ENCODE measurements at places on chromosomes 6 and 20.

GRCh38 chr20:19745584-19745983 is 12.5 kb upstream of the RIN2 start:
- DNase-seq = no peak

- peak; percentile 77 for DNase-seq
These were observed 5.3 kb upstream of the FOXC1 start for GRCh38 chr6:1604158-1605003.

- no peak for DNase-seq
These were observed 54.1 kb upstream of the KCNG1 start for GRCh38 chr20:51076786-51077685.

DNA sequence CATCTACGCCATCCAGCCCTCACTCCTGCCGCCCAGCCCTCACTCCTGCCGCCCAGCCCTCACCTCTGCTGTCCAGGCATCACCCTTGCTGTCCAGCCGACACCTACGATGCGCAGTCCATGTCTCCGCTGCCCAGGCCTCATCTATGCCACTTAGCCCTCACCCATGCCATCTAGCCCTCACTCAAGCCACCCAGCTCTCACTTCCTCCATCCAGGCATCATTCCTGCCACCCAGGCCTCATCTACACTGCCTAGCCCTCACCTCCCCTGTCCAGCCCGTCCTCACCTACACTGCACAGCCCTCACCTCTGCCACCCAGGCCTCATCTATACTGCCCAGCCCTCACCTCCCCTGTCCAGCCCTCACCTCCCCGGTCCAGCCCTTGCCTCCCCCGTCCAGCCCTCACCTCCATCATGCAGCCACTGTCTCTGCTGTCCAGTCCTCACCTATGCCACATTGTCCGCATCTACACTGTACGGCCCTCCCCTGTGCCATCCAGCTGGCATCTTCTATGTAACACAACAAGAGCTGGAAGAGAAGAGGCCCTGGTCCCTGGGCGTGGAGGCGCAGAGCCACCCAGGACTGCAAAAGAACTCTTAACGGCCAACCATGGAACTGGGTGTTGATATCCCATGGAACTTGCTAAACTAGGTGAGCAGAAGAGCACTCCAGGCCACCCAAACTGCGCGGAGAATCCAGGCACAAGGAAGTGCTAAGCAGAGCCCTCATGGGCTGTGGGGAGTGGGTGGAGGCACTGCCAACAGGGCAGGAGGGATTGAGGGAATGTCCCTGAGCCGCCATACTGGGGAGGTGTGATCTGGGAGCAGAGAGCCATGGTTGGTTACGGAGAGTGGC is 31.0 kb downstream of the RNASET2 start:
- no peak for DNase-seq
